ENCODE measurements at places on chromosomes 7 and 10.

- DNase-seq = no peak
Measured at GRCh38 chr7:4208086-4208485, 474.0 kb upstream of the FOXK1 start.

DNA sequence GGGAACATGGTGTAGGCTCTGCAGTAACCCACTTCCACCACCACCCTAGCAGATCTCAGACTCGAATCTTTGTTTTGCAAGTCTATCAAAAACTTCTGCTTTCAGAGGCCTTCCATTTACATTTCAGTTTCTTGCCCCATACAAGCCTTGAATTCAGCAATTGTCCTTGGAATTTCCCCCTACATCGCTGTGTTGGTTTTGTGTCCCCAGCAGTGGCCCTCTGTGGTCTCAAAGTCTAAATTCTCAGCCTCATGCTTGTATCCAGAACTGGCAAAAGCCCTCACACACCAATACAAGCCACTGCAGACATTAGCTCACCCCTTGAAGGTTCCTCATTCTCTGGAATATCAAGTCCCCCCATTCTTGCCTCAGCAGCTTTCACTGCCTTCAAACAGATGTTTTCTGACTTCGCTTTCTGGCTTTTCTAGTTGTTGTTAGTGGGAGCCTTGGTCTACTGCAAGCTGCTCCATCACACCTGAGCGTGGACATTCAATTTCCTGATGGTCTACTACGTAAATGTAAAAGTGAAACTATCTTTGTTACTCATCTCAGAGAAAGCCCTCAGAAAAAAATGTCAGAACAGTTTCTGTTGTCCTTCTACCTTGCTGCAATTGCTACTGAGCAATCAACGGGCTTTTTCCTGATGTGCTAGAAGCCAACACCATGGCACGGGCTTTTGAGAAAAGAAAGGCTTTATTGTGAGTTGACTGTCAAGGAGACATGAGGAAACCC lies 1.8 kb upstream of the NUB1 start:
- DNase-seq = no peak

DNA sequence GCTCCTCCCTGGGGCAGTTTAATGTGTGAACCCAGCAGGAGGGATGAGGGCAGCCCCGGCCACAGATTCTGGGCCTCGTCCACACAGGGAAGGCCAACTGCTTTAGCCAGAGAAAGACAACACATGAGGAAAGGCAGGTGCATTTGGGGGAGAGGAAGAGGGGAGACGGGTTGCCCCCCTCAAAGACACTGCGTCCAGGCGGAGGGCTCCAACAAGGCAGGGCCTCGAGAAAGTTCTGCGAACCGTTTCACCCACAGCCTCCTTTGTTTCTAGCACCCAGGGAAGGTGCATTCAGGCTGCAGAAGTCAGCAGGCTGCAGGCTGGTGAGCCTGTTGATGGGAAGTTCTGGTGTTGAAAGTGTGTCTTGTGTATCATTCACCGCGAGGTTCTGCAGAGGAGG lies 10.1 kb downstream of the FOXL3 start:
- DNase-seq = no peak

GRCh38 chr7:129821476-129821875 lies 131.3 kb downstream of the UBE2H start:
- no peak for DNase-seq

GRCh38 chr10:104630731-104631130 lies 10.4 kb upstream of the SORCS3 start:
- DNase-seq = no peak

- no peak for DNase-seq
Measured at GRCh38 chr10:87842220-87842641, 21.1 kb downstream of the KLLN start.

GRCh38 chr7:92626281-92626809 lies 36.2 kb upstream of the FAM133B start:
- no peak for DNase-seq

GRCh38 chr7:103551016-103551415 lies 105.0 kb upstream of the SLC26A5 start:
- DNase-seq = no peak

DNA sequence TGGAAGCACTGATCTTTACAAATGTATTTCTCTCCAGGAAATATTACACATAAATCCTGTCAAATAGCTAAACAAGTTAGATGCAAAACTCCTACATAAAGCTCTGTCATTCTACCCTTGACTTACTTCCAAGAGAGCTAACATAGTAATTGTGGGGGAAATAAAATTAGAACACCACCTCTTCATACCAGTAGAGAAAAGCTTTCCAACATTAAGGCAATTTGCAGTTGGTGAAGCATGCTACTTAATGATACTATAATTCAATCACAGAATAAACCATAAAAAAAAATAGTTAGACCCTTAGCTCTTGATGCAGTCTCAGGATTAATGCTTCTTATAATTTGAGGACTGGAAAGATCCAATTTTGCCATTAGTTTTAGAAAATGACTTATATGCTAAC lies 35.2 kb downstream of the SEMA3A start:
- DNase-seq = no peak

- DNase-seq = no peak
Measured at GRCh38 chr7:124168616-124169015, 135.7 kb upstream of the TMEM229A start.

DNA sequence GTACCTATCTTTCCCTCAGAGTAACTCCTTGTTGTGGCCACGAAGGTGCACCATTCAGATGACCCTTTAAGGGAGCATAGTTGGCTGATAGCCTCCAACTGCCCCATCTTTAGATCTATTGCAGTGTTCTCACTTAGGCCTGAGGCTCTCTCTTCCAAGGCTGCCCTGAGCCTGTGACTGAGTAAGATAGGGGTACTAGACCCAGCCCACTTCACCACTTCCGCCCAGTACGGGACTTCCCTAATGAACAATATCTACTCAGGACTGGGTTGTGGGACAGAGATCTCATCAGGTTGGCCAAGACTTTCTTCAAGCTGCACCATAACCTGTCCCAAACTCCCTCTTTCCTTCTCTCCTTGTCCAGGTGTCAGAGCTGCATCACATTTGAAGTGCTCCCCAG lies 5.7 kb upstream of the GNAI1 start:
- DNase-seq = no peak

DNA sequence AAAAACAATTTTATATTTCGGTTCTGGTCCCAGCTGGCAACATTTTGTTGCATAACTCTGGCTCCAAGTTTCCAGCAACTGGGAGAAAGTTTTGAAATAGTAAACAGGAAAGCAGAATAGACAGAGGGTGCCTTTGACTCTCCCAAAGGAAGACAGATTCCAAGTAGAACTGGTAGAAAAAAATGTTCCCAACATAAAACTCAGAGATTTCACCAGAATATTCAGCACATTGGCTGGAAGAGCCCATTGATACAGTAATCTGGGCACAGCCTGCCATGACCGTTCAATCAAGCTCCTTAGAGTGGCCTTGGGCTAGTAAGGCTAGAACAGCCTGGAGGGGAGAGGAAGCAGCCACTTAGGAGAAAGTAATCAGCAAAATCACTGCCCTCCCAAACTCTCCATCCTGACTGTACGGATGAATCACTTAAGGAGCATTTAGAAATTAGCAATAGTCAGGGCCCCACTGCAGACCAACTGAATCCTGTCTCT lies 120.4 kb downstream of the CUBN start:
- no peak for DNase-seq

DNA sequence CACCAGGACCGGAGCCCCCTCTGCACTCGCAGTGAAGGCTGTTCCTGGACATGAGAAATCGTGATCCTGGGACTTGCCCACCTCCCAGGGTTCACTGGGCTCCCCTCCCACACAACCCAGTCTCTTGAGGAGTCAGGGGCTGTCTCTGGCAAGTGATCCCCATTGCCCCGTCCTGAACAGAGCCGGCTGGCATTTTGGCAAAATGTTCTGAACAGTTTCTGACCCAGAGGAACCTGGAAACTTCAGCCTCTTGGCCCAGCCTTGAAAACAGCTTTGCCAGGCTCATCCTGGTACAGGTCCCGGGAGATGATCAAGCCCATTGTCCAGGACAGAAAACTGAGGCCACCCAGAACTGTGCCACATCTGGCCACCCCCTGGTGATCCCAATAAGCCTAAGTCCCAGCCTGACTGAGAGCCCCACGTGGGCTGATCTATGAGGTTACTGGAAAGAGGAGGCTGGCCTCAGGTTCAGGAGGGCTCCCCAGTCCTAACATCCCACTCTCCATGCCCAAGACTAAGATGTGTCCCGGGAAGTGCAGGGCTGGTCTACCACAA lies 115.7 kb downstream of the OAT start:
- no peak for DNase-seq

- DNase-seq = no peak
Measured at GRCh38 chr7:22193450-22193983, 163.4 kb downstream of the RAPGEF5 start.

GRCh38 chr7:139358541-139359365 lies 941 bp upstream of the LUC7L2 start:
- no peak for DNase-seq

- peak; percentile 90 for DNase-seq
Measured at GRCh38 chr7:28572321-28573058, 160.2 kb downstream of the CREB5 start.

Measured in NCI-H2081 treated with DMSO at 0.1 percent for 48 hours (cell line).